ENCODE measurements at places on chromosomes 5 and 9.

GRCh38 chr5:148011398-148012137 lies 52.2 kb upstream of the SPINK5 start:
- no peak for DNase-seq

DNA sequence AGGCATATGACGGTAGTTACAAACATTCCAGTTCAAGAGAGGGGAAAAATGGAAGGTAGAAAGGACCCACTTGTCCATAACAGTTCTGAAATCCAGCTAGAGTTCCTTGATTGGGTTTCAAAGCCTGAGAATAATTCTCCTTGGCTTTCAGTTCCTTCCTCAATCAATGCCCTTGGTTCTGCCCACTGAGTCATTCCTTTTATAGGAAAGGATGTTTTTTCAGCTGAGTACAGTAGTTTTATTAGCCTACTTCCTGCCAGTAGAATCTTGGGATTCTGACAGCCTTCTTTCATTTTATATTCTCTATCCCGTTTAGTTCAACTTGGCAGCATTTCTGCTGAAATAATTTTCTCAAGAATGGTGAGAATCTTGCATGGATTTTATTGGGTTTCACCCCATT lies 386.9 kb upstream of the SMC2 start:
- no peak for DNase-seq

DNA sequence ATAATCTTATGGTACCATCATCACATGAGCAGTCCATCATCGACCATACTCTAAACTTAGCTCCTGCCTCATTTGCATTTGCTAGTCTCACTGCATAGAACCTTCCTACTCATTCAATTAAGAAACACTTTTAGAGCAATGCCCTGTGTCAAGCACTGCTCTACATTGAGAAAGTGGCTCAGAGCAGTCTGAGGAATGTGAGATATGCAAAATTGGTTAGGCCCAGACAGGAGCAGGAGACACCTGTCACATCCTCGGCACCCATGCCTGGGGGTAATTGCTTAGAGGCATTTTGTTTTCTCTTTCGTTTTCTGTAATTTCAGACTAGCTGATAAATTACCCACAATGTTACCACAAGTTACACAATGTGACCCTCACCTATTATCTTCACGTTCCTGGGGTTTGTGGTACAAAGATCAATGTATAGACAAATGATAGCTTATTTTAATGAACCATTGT lies 4.9 kb upstream of the RARS1 start:
- no peak for DNase-seq

DNA sequence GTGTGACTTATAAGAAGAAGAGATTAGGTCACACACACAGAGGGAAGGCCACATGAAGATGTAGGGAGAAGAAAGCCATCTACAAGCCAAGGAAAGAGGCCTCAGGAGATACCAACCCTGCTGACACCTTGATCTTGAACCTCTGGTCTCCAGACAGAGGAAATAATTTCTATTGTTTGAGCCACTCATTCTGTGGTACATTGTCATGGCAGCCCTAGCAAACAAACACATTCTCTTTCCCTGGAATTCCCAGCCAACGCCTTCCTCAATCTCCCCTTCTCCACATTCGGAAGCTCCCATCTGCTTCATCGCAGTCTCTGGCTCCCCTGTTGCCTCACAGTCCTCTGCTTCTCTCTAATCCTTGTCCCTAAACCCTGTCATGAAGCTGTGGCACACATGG lies 16.7 kb downstream of the PTGS1 start:
- DNase-seq, result no peak

DNA sequence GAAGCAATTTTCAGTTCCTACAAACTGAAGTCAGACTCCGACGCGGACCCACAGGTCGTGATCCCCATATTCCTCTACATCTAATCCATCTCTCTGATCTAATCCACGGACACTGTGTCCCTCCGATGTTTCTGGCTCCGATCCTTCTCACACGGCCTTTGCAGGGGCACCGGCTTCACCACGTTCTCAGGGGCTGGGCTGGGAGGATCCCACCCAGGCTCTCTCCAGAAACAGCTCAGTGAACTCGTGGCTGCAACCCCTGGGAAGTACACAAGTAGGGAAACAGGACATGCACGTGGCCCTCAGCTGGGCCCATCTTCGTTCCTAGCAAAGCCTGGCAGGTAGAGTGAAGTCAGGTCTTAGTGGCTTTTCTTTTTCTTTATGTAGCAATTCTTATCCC lies 49.1 kb upstream of the OLFM1 start:
- no peak for DNase-seq

GRCh38 chr5:68071282-68071632 lies 144.3 kb upstream of the PIK3R1 start:
- DNase-seq, result no peak

GRCh38 chr5:98755406-98755805 lies 18.1 kb upstream of the RGMB start:
- DNase-seq, result no peak

DNA sequence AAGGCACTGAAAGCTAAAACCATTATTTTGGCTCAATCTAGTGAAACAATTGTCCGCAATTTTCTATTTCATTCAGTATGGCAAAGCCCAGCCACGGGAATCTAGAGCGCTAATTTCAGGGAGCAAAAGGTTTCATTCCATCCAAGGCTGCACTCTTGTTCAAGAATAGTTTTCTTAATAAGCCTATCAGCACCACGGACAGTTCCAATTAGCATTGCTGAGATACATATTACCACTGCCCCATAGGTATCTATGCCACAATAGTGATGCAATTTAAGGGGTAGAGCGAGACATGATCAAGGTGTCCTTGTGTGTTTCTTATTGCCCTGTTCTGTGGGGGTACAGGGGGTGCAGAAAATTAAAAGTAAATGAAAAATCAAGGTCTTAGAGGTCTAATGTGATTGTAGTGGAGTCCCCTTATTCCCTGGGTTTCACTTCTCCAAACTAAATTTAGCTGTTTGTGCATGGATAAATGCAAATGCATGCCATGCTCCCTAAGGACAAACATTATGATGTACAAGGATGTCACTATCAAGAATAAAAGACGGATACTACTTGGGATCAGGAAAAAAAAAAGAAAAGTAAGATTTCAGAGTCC lies 45.5 kb downstream of the SPOCK1 start:
- no peak for DNase-seq

GRCh38 chr5:180468732-180469585 lies 25.2 kb upstream of the CNOT6 start:
- no peak for DNase-seq

- no peak for DNase-seq
Measured at GRCh38 chr9:88013035-88013434, 38.7 kb upstream of the CDK20 start.

DNA sequence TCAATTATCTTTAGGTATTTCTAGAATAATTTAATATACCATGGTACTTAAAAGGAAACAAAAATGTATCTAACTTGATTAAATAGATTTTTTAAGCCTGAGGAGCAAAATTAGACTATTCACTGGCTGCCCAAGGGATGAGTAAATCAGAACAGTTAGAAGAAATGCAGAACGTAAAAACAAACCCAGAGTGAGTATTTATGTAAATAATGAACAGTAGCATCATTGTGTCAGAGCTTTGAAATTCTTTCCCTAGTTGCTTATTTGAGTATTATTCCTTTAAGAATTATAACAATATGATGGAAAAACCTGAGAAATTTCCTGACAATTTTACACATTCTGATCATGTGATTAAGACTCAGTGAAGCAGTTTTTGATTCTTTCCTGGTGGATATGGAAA lies 200.9 kb downstream of the GDNF start:
- DNase-seq, result no peak

DNA sequence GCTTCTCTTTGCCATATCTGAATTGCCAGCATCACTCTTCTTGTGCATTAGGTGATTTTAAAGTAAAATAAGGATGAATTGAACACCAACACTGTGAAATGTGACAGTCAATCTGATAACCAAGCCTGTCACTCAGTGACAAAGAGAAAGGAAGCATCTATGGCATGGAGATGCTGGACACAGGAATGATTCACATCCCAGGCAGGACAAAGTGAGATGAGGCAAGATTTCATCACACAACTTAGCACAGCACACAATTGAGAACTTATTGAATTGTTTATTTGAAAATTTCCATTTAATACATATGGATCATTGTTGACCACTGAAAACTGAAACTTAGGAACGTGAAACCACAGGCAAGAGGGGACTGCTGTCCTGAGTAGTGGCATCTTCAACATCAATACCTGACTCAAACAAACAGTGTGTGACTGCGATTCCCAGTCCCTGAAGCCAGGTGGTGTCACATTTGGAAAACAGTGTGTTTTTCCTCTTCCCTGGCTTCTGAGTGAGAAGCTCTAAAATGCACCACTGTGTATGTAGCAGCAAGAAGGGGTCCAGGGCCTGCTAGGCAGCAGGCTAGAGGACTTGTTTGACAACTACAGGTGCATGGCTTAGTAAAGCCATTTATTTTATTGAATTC lies 10.7 kb downstream of the GAPT start:
- no peak for DNase-seq

DNA sequence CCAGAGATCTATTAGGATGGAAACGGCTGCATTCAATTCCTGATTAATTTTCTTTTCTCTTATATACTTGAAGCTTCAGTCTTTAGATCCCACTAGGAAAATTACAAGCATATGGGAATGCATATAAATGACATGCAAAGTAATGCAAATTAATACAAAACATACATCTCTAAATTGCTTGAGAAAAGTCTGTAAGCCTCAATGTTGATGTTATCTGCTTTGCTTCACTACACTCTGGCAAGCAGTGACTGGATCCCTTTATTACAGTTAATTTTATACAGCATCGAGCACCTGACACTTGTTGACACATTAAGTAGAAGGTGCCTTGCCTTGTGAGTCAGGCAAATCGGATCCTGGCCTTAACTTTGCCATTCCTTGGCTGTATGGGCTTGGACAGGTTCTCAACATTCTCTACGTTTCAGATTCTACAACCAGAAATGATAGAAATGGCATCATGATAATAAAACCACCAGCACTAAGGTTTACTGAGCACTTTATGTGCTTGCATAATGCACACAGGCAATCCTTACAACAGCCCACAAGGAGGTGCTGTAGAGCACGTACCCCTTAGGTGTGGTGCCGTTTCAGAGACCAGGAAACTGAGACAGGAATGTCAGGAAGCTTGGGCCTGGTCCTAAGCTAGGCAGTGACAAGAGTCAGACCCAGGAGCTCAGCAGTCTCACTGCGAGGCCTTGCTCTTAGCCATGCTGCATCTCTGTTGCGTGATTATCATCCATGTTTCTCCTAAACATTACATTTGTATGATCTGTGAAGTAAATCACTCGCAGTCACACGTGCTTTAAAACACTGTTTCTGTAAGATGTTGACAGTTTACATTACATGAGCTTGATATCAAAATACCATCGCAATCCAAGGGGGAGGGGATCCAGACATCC lies 2.7 kb downstream of the GCNT4 start:
- DNase-seq, result no peak

GRCh38 chr5:60792438-60792837 lies 51.6 kb downstream of the ELOVL7 start:
- DNase-seq, result no peak

DNA sequence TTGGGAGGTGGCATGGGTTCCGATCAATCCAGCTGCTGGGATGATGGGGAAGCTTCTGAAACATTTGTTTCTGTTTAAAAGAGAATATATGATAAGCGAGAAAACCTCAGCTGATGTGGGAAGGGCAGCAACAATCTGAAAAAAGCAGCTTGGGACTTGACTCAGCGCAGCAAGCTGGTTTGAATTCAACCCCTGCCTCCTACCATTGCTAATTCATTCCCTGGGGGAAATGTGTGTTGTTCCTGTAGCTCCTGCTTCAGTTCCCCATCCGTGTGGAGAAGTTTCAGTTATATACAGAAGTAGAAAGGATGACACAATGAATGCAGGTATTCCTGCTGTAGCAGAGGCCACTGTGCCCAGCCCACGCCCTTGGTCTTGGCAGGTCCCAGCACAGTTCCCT lies 145.1 kb downstream of the NXNL2 start:
- no peak for DNase-seq

- DNase-seq, result no peak
Measured at GRCh38 chr5:139711067-139711905, 63.1 kb downstream of the CXXC5 start.

DNA sequence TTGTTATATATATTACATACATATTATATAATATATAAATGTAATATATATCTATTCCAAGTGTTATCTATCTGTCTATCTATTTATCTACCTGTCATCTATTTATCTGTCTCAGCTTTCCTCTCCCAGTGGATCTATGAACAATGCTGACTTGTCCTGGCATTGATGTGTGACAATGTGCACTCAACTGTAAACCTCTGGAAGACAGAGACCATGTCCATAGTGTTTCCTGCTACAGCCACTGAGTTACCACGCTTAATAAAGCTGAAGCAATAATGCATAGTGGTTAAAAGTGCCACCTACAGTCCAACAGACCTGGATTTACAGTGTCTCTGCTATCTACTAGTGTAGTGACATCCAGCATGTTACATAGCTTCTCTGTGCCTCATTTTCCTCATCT lies 57.2 kb upstream of the TMED7 start:
- DNase-seq, result no peak

DNA sequence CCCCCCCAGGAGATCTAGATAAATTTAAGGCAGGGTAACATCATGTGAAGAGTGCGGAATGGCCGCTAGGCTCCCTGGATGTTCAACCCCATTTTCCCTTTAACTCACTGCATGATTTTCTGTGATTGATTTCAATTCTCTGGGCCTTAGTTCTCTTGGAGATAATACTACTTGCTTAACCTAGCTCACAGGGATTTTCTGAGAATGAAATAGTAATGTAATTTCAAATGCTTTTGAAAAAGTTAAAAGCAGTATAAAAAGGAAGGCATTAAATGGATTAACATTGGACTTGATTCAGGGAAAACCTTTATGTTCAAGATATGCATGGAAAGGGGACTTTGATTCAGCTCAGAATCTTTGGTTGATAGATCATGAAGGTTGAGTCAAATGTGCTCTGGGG lies 90.9 kb downstream of the KIF4B start:
- DNase-seq, result no peak

GRCh38 chr9:113012492-113012891 lies 500 bp upstream of the ZNF883 start:
- no peak for DNase-seq

- DNase-seq, result no peak
Measured at GRCh38 chr9:113963017-113963620, 87.0 kb downstream of the ZNF618 start.

GRCh38 chr9:80501635-80502034 lies 929.9 kb downstream of the TLE4 start:
- DNase-seq, result no peak

GRCh38 chr9:136539427-136540421 lies 6.1 kb downstream of the NOTCH1 start:
- no peak for DNase-seq

DNA sequence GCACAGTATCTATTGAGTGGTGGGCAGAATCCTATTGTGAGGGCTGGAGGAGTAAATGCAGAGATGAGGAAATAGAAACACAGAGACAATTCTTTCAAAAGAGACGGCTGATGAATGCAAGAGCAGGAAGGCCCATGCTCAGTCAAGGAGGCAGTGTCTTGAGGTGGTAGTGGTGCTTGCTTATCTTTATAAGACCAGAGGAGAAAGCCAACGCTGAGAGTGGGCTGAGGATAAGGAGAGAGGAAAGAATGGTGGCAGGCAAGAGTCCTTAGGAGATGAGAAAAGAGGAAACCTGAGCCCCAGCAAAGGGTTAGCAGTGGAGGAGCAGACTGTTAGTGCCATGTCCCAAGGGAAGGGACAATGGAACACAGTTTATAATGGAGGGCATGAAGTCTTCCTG lies 86.0 kb downstream of the SNCAIP start:
- DNase-seq, result no peak
